Omental fat pad (tissue), 4 donors: ENCODE measurements at places on chromosomes 4 and X.

- no peak for DNase-seq
Observed at GRCh38 chrX:48910926-48911411, 477 bp downstream of the SLC35A2 start.

GRCh38 chr4:115923152-115923551 lies 809.7 kb upstream of the NDST4 start:
- no peak for DNase-seq

DNA sequence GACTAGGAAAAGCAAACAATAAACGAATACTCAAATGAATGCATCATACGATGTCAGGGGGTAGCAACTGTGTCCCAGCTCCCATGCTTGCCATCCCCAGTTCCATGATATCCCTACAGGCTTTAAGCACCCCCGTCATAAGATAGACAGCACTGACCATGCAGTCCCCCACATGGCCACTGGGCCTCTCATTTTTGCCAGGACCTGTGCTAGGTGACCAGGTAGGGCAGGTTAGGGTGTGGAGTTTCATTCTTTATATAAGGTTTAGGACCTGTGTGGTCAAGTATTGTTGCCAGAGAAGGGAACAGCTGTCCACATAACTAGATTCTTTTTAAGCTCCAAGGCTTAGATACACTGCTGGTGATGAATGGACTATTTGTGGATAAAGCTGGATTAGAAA lies 9.7 kb downstream of the PPEF2 start:
- DNase-seq = no peak

DNA sequence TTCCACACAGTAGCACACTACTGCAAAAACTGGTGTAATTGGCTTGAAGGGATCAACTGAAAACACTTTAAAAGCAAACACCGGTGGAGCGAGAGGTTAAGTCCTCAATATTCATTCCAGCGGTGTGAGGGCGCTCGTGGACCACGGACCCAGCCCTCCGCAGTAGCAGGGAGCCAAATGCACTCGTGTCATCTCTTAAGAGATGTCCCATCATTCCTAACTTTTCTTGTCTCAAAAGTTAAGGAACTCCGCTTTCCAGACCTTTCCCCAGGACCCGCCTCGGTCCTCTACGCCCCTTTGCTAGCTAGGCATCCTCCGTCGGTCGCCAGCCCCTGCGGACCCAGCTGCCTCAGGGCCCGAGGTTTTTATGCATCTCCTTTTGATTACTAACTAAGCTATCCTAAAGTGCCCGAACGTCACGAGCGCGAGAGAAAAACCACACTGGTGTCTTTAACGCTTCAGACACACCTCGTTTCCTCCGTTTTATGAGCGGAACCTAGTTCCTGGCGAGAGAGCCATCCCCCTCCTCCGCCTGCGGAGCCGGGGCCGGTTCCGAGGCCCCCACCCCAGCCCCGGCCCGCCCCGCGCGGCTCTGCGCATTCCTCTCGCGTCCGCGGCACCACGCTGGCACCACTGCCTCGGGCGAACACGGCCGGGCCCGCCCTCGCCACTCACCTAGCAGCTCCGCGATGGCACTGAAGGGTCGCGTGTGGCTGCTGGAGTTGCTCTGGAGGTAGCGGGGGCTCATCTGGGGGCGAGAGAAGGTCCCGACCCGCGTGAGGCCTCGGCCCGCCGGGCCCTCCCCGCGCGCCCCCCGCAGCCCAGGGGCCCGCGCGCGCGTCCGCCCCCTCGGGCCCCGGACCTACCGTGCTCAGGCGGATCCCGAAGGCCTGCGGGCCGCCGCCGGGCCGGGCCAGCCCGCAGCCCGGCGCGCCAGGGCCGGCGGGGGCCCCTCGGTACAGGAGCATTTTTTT lies 723 bp downstream of the MORC4 start:
- DNase-seq = peak; percentile 27

GRCh38 chrX:50704360-50704759 lies 109.6 kb downstream of the SHROOM4 start:
- no peak for DNase-seq

GRCh38 chr4:41514766-41515481 lies 23.0 kb upstream of the LIMCH1 start:
- no peak for DNase-seq

DNA sequence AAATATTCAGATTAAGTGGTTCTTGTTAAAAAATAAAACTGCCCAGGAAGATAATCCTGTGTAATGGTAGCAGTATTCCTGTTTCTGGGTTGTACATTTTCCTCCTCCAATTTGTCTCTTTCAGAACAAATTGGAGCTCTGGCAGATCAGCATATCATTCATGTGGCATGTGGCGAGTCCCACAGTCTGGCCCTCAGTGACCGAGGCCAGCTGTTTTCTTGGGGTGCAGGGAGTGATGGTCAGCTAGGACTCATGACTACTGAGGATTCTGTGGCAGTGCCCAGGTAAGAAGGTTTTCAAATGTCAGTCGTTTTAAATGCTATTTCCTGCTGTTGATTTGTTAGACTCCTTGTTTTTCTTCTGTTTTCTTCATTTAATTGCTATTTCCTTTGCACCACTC lies 47.9 kb downstream of the NAP1L5 start:
- no peak for DNase-seq

GRCh38 chr4:42609051-42609450 lies 47.9 kb downstream of the ATP8A1 start:
- DNase-seq = no peak

GRCh38 chrX:74505437-74505836 lies 84.1 kb downstream of the SLC16A2 start:
- no peak for DNase-seq
